Stimulated activated CD8-positive, alpha-beta memory T cell treated with anti-CD3 and anti-CD28 coated beads, Interleukin-7, amount 100 ng/mL, for 1 hour (primary cell): ENCODE measurements at places on chromosomes 3 and 15.

GRCh38 chr15:99310745-99311144 lies 59.5 kb downstream of the LRRC28 start:
- no peak for DNase-seq

- no peak for DNase-seq
Observed at GRCh38 chr15:30072630-30073029, 10.1 kb upstream of the GOLGA8J start.

GRCh38 chr3:102574355-102574754 lies 139.5 kb downstream of the ZPLD1 start:
- no peak for DNase-seq

- no peak for DNase-seq
Observed at GRCh38 chr15:98730860-98731711, 82.7 kb downstream of the IGF1R start.

DNA sequence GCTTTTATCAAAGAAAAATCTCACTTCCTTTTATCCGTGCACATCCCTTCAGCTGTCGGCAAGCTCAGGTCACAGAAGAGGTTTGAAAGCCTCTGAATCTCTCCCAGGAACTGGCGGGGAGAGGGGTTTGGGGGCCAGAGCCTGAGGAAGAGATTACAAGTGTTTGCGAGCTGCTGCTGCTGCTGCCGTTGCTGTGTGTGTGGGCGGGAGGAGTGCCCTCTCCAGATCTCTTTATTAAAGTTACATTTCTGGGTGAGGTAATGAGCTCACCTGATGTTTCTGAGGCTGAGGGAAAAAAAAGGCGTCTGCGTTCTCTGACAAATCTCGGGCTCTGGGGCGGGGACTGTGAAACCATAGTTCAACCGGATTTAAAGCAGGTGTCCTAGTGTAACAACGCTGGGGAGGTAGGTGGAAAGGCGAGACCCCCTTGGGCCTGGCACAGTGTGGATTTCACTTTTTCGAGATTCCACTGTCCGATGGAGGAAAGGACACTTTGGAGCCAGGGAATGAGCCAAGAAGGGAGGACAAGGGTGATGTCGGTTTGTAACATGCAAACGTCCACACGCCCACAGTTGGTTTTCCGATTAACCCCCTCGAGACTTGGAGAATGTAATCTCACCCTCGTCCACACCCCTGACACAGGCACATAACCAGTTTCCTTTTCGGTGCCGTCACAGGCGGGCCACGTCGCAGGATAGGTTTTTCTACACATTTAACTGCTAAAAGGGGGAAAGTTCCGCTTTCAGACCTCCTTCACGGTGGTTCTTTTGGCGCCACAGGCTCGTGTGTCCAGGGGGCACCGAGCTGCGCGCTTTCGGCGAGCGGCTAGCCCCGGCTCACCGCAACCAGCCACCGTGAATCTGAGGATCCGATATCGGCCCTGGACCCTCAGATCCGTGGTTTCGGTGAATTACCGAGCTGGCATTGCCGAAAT lies 2.1 kb downstream of the ALCAM start:
- DNase-seq: peak; percentile 29

GRCh38 chr3:101816215-101817149 lies 32.8 kb upstream of the NFKBIZ start:
- no peak for DNase-seq

DNA sequence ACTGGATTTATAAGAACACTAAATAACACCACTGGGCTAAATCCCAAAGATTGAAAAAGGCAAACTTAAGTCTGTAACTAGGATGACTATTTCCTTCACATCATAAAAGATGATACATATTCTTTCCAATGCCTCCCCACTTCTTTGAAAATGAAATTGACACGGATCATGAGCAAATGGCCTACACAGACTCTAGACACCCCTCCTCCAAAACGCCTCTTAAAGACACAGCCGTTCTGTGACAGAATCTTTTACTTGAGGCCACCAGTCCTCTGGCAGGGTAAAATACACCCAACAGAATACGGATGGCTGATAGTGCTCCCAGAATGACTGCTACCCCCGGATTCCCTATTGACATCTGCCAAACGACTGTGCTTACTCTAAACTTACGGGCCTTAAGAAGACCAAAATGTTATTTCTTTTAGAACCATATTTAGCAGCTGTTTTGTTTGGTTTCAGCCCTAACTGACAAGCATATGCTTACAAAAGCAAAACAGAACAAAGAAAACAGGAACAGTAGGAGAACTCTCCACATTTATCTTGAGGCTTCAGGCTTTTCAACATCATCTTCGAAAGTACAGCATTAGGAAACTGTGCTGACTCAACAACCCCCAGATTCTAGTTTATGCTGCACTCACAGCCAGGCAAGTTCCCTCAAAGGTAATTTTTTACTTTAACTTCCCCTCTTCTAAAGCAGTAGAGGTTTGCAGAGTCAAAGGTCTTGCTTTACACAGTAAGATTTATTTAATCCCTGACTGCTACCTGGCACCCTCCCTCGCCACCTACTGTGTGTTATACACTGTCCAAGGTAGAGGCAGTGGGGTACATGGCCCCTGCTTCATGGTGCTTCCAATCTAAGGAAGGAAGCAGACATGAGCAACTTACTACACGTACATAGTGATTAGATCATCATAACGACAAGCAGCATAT lies 84.3 kb downstream of the TNIK start:
- DNase-seq: no peak

GRCh38 chr3:52917044-52917443 lies 19.7 kb upstream of the STIMATE start:
- DNase-seq: no peak

DNA sequence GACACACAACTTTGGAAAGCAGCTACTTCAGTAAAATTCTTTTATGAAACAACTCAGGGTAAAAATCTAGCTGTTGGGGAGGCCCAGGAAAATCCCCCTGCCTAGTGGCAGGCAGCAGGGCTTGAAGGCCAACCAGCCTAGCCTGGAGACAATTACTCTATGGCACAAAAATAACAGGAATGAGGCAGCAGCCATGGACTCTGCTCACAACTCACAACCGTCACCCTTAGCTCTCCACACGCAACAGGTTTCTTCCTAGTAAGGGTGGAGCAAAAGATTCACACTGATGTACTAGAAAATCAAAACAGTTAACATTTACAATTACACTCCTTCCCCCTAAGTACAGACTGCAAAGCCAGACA lies 530 bp upstream of the FBXL22 start:
- no peak for DNase-seq

DNA sequence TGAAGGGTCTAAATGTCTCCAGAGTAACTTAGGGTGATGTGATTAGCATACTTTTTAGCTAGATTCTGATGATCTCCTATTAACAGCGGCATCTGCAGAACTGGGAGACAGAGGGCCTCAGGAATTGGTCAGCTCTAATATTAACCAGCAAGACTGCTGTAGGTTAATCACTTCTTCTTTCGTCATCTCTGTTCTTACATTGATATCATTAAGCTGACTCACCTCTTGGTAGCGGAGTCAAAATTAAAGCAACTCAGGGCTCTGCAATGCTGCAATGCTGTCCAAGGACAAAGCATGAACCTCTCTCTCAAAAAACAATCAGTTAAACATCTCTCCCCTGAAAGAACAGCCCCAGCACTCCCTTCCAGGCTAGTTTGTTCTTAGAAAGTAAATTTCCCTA lies 57.5 kb upstream of the TRA2B start:
- no peak for DNase-seq

- DNase-seq: no peak
Observed at GRCh38 chr3:188729422-188729821, 442.3 kb upstream of the TPRG1 start.

DNA sequence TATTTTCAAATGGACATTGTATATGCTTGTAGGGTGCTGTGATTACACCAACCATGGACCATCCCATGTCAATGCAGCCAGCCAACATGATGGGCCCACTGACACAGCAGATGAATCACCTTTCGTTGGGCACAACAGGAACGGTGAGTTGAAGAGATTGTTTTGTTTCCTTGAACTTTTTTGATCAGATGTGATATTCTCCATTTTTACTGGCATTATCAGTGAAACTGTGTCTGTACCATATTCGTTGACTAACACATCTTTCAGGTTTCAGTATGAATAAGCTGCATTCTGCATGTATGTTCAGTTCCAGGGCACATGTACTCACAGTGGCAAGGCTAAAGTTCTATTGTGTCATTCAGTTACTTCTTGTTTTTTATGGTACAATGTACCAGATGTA lies 655.2 kb downstream of the RBMS3 start:
- DNase-seq: no peak

DNA sequence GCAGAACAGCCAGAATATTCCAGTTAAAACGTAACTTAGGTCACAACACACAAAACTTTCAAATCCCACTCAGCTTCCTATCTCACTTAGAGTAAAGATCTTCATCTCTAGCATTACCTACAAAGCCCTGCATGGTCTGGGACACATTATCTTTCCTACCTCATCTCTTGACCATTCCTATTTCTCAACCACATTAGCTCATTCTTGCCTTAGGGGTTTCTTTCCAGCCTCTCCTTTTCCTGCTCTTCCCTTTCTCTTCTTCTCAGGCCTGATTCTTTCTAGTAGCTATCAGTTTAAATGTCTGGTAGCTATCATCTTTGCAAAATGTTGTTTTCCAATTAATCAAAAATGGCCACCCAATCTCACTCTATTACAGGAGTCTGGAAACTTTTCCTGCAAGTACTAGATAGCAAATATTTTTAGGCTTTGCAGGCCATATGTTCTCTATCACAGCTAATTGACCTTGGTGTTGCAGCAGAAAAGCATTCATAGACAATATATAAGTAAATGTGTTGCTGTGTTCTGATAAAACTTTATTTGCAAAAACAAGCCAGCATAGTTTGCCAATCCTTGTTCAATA lies 15.1 kb upstream of the CBLB start:
- DNase-seq: no peak

GRCh38 chr15:38547255-38547997 lies 17.2 kb downstream of the RASGRP1 start:
- DNase-seq: no peak

DNA sequence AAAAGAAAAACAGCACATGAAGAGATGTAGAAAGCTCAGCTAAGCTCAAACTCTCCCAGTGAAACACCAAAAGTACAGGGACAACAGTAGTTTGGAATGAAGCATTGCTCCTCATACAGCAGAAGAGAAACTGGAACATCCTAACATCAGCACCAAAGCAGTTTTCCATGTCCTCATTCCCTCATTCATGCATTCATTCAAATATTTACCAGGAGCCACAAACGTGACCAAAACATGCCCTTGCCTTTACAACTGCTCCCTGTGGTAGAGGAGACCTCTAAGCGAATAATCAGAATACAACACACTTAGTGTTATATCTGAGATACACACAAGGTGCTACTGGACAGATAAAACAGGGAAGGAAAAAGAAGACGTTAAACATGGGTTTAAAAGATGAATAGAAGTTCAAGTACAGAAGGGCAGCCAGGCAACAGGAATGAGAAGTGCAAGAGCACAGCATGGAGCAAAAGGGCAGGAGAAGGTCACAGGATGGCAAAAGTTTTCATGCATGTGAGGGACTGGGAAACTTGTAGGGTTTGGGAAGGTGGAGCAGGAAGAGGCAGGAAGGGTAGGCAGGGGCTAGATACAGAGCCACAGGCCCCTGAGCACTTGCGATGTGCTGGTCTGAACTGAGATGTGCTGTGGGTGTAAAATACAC lies 58.5 kb upstream of the LMCD1 start:
- no peak for DNase-seq

- no peak for DNase-seq
Observed at GRCh38 chr3:64166584-64167162, 58.6 kb downstream of the PRICKLE2 start.

- DNase-seq: no peak
Observed at GRCh38 chr3:184384856-184385422, 5.1 kb downstream of the CHRD start.

GRCh38 chr15:31279221-31280045 lies 47.2 kb upstream of the KLF13 start:
- DNase-seq: no peak

DNA sequence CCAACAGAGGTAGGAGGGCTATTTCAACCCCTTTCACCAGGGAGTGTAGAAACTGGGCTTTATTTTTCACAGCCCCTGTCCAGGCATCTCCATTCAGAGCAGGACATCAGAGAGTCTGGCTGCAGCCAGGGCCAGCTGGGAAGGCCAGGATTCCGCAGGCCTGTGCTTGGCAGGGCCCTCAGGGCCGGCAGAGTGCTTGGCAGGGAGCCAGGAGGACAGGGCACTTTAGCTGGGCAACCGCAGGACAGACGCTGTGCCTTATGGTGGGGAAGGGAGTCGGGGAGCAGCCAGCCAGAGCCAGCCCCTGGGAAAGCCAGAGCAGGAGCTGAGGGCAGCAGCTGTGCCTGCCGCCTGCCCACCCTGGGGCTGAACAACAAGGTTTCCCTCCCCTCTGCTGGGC lies 34.5 kb upstream of the IQCF6 start:
- no peak for DNase-seq

DNA sequence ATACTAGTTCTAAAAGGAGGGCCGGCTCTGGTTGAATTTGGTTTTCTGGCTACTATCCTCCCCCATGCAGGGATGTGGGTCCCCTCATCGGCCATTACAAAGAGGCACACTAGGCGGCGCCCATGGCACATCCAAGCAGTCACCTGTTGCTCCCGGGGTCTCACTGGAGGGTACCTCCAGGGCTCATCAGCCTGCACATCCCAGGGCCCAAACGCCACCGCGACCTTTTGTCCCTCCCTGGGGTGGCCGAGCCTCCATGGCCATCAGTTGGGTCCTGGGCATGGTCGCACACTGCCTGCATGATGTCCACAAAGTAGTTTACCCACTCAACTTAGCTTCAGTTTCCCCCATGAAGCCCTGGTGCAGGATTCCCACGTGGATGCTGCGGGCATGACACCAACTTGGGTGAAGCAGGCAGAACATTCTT lies 28.3 kb downstream of the IDH3A start:
- no peak for DNase-seq

GRCh38 chr15:84654689-84655453 lies 788 bp upstream of the WDR73 start:
- DNase-seq: peak; percentile 51

GRCh38 chr15:33125894-33126537 lies 68.5 kb downstream of the FMN1 start:
- DNase-seq: no peak

GRCh38 chr3:147701195-147701594 lies 292.0 kb downstream of the ZIC1 start:
- DNase-seq: no peak
